Activated CD4-positive, alpha-beta memory T cell treated with anti-CD3 and anti-CD28 coated beads, Interleukin-2, amount 10 ng/mL, durations not matched to agents 7 days and 5 days (primary cell): ENCODE measurements at places on chromosomes 11 and 22. TPM values are rescaled to one million over a fixed set of nuclear protein-coding genes. Genes with fewer than 3 reads are reported as not detected.
A peak's percentile ranks its signal among the peaks of the same experiment; 100 is the strongest.

Gene OR6X1
- not detected for total RNA-seq

Gene INPP5J
- not detected for total RNA-seq

Gene ADM
- 12.8 TPM for total RNA-seq

Gene PGR
- not detected for total RNA-seq

GRCh38 chr11:66183494-66184048 lies 84.9 kb upstream of the RAB1B start:
- H3K4me3 ChIP-seq, result no peak overlapping the region
- peaks cover 3% of the 10 kb centered on the region for H3K36me3 ChIP-seq
- no peak for DNase-seq
- peaks cover 4% of the 10 kb centered on the region for H3K4me1 ChIP-seq

DNA sequence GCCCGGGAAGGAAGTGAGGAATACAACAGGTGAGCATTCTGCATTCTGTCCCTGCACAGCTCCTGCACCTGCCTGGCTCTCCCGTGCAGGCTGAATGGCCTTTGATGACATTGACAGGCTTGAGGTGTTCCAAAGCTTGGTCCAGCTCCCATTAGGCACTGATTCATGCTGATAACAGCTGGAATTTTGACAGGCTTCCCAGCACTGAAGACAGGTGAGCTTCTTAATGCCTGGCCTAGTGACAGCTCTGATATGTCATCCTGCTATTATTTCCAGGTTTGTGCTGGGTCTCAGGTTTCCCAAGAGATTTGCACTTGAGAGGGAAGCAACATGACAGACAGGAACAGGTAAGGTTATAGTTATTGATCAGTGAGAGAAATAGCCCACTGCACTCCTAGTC lies 58.0 kb upstream of the MTNR1B start:
- H3K36me3 ChIP-seq, result no peaks in the 10 kb centered on the region
- DNase-seq, result no peak
- H3K4me1 ChIP-seq, result no peaks in the 10 kb centered on the region
- H3K4me3 ChIP-seq, result no peak overlapping the region
- no peak overlapping the region for H3K27ac ChIP-seq

- DNase-seq, result no peak
- peaks cover 54% of the 10 kb centered on the region for H3K27me3 ChIP-seq
- H3K4me1 ChIP-seq, result peaks cover 9% of the 10 kb centered on the region
These were observed 6.0 kb downstream of the PKNOX2 start for GRCh38 chr11:125170510-125171031.

GRCh38 chr11:82842019-82842418 lies 58.2 kb downstream of the PRCP start:
- no peaks in the 10 kb centered on the region for H3K36me3 ChIP-seq
- no peak for DNase-seq
- H3K27ac ChIP-seq, result no peak overlapping the region
- H3K4me3 ChIP-seq, result no peak overlapping the region

GRCh38 chr11:109422870-109423465 lies 978 bp downstream of the C11orf87 start:
- peaks cover 22% of the 10 kb centered on the region for H3K27me3 ChIP-seq
- DNase-seq, result no peak
- H3K27ac ChIP-seq, result no peak overlapping the region
- no peaks in the 10 kb centered on the region for H3K4me1 ChIP-seq

- no peak overlapping the region for H3K4me3 ChIP-seq
- no peaks in the 10 kb centered on the region for H3K36me3 ChIP-seq
- H3K27ac ChIP-seq, result no peak overlapping the region
- H3K4me1 ChIP-seq, result no peaks in the 10 kb centered on the region
- DNase-seq, result no peak
- H3K27me3 ChIP-seq, result peaks cover 2% of the 10 kb centered on the region
These were observed 123.7 kb downstream of the GRIK4 start for GRCh38 chr11:120635136-120635810.

GRCh38 chr22:25027043-25027906 lies 74.8 kb downstream of the KIAA1671 start:
- peak overlapping the region; percentile 87 for H3K27ac ChIP-seq
- H3K4me3 ChIP-seq, result no peak overlapping the region
- H3K4me1 ChIP-seq, result peaks cover 41% of the 10 kb centered on the region
- no peak for DNase-seq
- H3K36me3 ChIP-seq, result peaks cover 25% of the 10 kb centered on the region
